ENCODE measurements at places on chromosomes 2 and 18. TPM values are rescaled to one million over a fixed set of nuclear protein-coding genes. Genes with fewer than 3 reads are reported as not detected.

The SLC8A1 gene
- total RNA-seq: 5.2 TPM

The SPRED2 gene
- 1.6 TPM for total RNA-seq

The TTR gene
- total RNA-seq: not detected

The FASTKD1 gene
- 23.4 TPM for total RNA-seq
